Fibroblast of skin of left biceps (primary cell): ENCODE measurements at places on chromosomes 5 and 9.

GRCh38 chr9:69548681-69549080, 123.5 kb downstream of the APBA1 start:
- DNase-seq = no peak

DNA sequence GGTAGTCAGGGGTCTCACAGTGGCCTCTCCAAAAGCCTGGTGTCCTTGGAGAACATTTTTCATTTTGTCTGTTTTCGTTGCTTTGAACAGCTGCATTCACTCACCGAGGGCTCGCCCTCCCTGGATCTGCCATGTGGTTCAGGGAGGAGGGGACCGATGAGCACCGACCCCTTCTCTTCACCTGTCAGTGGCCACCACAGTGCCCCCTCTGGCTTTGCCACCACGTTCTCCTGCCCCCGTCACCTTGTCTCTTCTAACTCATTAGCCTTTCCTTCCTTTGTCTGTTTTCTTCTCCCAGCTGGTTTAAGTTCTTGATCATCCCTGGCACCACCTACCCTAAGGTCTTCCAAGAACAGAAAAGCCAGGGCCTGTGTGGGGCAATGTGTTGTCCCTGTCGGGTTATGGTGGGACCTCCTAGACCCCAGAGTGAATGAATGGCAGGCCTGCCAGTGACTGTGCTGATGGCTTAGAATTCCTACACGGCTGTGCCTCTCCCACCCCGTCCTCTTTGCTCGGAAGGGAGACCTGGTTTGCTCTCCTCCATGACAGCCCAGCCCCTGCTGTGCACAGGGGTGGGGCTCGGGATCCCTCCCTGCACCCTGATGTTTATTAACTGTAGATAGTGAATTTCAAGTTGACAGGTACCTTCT, 90.0 kb downstream of the ANKRD33B start:
- no peak for DNase-seq

GRCh38 chr9:130409246-130409645, 35.5 kb upstream of the ASS1 start:
- no peak for DNase-seq

DNA sequence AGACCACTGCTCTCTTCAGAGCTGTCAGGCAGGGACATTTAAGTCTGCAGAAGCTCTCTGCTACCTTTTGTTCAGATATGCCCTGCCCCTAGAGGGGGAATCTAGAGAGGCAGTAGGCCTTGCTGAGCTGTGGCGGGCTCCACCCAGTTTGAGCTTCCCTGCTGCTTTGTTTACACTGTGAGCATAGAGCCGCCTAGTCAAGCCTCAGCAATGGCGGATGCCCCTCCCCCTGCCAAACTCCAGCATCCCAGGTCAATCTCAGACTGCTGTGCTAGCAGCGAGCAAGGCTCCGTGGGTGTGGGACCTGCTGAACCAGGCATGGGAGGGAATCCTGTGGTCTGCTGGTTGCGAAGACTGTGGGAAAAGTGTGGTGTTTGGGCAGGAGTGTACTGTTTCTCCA, 59.9 kb downstream of the CAVIN4 start:
- no peak for DNase-seq

- DNase-seq = no peak
These were observed 329 bp downstream of the CDC23 start for GRCh38 chr5:138212828-138213160.

DNA sequence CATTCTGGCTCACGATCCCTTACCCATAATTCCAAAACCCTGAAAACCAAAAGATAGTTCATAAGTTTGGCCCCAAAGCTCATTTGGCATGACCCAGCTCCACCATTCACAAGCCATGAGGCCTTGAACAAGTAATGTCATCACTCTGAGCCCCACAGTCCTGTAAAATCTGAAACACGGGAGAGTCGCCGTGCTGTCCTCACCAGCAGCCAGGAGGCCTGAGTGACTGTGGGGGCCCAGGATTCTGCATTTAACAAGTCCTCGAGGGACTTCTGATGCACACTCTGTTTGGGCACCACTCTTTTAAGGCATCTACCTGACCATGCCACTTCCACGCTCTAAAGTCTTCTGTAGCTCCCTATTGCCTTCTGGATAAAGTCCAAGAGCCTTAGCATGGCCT, 40.8 kb downstream of the DUSP1 start:
- DNase-seq = no peak

DNA sequence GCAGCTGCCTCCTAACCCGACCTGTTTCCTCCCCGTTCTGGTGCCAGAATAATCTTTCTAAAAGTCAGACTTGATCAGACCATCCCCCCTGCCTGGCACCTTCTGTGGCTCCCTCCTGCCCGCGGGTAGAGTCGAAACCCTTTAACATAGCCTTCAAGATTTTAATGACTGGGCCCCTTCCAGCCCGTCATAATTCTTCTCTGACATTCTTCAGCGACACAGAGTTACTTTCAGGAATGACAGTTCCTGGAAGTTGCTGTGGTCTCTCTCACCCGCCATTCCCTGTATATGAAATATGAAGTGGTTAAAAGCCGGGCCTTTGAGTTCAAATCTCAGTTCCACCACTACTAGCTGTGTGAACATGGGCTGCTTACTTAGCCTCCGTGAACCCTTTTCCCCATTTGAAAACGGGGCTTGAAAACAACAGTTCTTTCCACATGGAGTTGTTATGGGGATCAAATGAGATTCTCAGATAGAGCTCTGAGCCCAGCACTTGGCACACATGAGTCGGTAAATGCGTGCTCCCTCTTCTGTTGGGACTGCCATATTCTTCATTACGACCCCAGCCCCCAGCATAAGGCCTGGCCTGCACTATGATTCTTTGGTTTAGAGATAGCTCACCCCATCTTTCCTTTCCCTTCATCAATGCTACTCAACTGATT, 737 bp downstream of the NANS start:
- DNase-seq = no peak

DNA sequence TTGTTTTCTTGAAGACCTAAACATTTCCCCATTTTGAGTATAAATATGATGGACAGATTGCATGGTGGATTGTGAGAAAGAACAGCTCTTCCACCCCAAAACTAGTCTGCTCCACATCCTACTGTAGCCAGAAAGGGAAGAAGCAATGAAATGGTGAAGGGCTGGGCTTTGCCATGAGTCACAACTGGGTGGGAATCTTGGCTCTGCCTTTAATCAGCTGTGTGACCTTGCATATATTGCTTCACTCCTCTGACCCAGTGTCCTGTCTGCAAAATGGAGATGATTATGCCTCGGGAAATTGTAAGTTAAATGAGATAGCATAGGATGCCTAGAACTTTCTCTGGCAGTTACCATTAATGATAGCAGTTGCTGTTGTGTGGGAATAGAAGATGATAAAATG, 101.9 kb downstream of the PDE8B start:
- no peak for DNase-seq

GRCh38 chr5:123647066-123647465, 135.1 kb downstream of the CSNK1G3 start:
- DNase-seq = no peak

DNA sequence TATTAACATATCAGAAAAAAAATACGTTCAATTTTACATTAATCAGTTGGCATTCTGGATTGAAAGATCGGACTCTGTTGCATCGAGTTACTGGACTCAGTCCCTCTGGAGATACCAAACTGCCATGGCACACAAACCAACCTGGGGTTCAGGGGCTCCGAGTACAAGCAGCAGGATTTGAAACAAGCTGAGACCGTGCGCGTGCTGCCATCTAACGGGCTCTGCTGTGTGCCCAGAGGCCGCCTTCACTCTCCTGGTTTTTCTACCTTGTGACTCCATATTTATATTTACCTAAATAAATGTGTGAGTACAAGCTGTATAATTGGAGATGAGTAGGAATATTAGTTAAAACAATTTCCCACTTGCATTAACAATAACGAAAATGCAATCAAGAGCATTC, 48.2 kb downstream of the ANXA1 start:
- DNase-seq = no peak

DNA sequence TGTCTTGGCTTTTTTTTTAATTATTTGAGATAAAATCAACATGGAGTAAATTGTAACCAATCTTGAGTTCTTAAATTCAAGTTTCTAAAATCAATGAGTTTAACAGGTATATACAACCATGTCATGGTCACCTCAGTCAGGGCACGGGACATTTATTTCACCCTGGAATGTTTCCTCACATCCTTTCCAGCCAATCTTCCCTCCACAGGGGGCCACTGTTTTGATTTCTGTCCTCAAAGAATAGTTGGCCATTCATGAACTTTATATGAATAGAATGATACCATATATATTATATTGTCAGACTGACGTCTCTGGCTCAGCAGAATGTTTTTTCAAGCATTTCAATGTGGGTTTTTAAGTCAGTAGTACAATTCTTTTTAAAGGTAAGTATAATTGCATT, 806 bp downstream of the ZNF474 start:
- no peak for DNase-seq

- no peak for DNase-seq
These were observed 42.5 kb downstream of the CSF2 start for GRCh38 chr5:132116072-132116471.

GRCh38 chr5:133372293-133372937, 239.9 kb downstream of the FSTL4 start:
- no peak for DNase-seq

- DNase-seq = no peak
These were observed 109.8 kb upstream of the TBC1D2 start for GRCh38 chr9:98365227-98365669.

- DNase-seq = no peak
These were observed 144.7 kb downstream of the TRPM6 start for GRCh38 chr9:74742792-74743730.
